ENCODE measurements at places on chromosomes 13 and 19.

DNA sequence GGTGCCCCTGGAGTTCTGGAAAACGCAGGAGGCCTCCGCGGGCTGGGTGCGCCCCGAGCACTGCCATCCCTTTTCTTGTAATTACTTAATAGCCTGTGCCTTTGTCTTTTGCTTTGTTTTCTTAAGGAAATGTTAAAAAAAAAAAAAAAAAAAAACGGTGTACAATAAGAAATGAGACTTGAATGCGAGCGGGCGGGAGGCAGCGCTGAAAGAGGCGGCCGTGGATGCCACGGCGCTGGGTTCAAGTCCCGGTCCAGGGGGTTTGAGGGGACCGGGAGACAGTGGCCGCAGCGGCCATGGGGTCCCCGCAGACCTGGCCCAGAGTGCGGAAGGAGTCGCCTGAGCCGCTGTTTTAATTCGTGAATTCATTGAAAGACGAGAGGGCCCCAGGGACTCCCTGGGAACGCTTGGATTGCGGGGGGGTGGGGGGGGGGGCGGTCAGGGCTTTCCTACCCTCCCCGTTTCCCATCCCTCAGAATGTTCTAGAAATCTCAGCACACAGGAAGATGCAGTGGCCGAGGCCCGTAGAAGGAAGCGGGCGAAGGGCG lies 349.2 kb upstream of the ARGLU1 start:
- DNase-seq: no peak

DNA sequence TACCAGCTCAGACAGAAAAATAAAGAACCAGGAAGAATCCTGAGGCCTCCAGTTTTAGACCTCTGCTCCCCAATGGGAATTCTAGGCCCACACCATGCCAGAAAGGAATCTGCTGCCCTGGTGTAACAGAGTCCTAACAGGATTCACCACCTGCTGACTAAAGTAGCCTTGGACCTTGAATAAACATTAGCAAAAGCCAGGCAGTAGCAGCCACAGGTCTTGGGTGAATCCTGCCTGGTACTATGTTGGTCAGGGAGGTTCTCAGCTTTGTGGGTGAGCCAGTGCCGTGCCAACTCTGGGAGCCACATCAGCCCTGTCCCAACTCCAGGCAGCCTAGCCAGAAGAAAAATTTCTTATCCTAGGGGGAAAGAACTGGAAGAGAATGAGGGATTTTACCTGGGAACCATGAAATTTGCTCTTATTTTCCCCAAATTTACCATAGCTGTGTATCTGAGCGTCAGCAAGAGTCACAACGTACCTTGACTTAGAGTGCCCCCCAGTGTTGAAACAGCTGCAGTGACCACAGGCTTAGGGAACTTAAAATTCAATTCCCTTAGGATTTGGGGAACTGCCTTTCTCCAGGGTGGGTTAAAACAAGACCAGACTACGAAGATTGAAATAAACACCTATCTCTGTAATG lies 1895.6 kb upstream of the PRR20A start:
- no peak for DNase-seq

- DNase-seq: no peak
Measured at GRCh38 chr13:112726016-112726767, 36.4 kb downstream of the ATP11A start.

GRCh38 chr19:3740431-3740830 lies 21.1 kb downstream of the APBA3 start:
- DNase-seq: no peak

DNA sequence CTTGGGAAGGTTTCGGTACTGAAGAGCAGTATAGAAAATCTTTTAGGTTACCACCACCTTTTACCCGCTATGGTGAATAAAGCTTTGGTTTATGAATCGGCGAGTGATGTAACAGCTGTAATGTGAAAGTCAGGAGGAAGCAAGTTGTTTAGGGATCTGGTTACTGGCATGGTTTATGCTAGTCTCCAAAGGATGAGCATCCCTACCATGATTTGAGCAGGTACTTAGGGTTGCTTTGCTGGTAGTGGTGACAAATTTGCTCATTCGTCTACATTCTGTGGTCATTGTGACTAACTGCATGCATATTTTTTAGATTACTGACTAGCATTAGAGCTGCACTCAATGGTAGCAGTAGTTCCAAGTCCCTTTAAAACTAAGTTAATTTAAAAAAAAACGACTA lies 104.1 kb downstream of the FRY start:
- DNase-seq: no peak

All from stimulated activated CD8-positive, alpha-beta memory T cell treated with anti-CD3 and anti-CD28 coated beads, Interleukin-7, amount 100 ng/mL, for 1 hour (primary cell).